ENCODE measurements at places on chromosomes 7 and 10. TPM values are rescaled to one million over a fixed set of nuclear protein-coding genes. Genes with fewer than 3 reads are reported as not detected.

SH2D4B gene
- total RNA-seq = not detected

LLCFC1 gene
- not detected for total RNA-seq

ITGA8 gene
- 289 TPM for total RNA-seq

C10orf105 gene
- total RNA-seq = under 0.01 TPM

NEBL gene
- 0.06 TPM for total RNA-seq

TMEM130 gene
- 0.25 TPM for total RNA-seq

EFCAB10 gene
- total RNA-seq = not detected

PLCE1 gene
- 1.1 TPM for total RNA-seq

LIPN gene
- total RNA-seq = not detected

UCN3 gene
- not detected for total RNA-seq

STEAP4 gene
- total RNA-seq = 6.5 TPM

PIK3CG gene
- total RNA-seq = 0.26 TPM

EPDR1 gene
- 51.2 TPM for total RNA-seq

KEL gene
- total RNA-seq = not detected

PRRT4 gene
- under 0.01 TPM for total RNA-seq

ASB10 gene
- total RNA-seq = not detected

MUC12 gene
- total RNA-seq = 0.37 TPM

NFKB2 gene
- 14.0 TPM for total RNA-seq

TACC2 gene
- 14.1 TPM for total RNA-seq

NUPR2 gene
- total RNA-seq = not detected

NXPH1 gene
- total RNA-seq = not detected

VSTM2A gene
- not detected for total RNA-seq

KIAA1549 gene
- 0.26 TPM for total RNA-seq

SPDYE16 gene
- total RNA-seq = 0.06 TPM

All from aortic smooth muscle cell (primary cell).